ENCODE measurements at places on chromosomes 3 and 15. TPM values are rescaled to one million over a fixed set of nuclear protein-coding genes. Genes with fewer than 3 reads are reported as not detected.

Gene TAGLN3
- total RNA-seq = not detected

Gene CCR1
- 0.28 TPM for total RNA-seq

Gene CPEB1
- not detected for total RNA-seq

DNA sequence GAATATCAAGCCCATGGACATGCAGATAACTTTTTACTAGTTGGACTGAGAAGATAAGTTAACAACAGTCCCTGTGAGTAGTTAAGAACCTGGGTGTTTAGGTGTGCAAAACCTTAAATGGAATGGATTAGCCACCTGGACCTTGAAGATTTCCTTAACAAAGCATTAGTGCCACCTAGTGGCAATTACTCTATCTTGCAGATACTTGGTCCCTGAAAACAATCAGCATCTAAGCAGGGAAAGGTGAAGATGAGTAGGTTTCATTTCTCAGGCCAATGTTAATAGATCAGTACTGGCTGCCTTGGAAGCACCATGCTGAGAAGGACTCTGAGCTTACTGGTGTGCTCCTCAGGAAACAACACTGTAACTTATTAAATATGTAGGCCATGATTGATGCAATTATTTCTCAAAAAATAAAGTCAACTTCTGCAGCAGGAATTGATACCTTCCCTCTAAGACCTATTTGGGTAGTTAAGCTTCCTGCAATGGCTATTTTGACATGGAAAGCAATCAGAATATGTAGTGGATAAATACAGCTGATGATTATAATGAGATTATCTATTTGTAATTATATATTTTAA lies 329.4 kb downstream of the TBC1D5 start:
- peak; percentile 8 for DNase-seq
- H3K27ac ChIP-seq = no peak overlapping the region
- no peak overlapping the region for H3K4me3 ChIP-seq
- no peaks in the 10 kb centered on the region for H3K4me1 ChIP-seq
- no peaks in the 10 kb centered on the region for H3K27me3 ChIP-seq

GRCh38 chr3:127193341-127193740 lies 410 bp downstream of the PRR23E start:
- H3K27ac ChIP-seq = no peak overlapping the region
- no peaks in the 10 kb centered on the region for H3K27me3 ChIP-seq
- no peaks in the 10 kb centered on the region for H3K4me1 ChIP-seq
- no peaks in the 10 kb centered on the region for H3K36me3 ChIP-seq
- DNase-seq = no peak
- H3K4me3 ChIP-seq = no peak overlapping the region

GRCh38 chr3:47594792-47595191 lies 16.1 kb upstream of the CSPG5 start:
- H3K36me3 ChIP-seq = no peaks in the 10 kb centered on the region
- H3K4me1 ChIP-seq = no peaks in the 10 kb centered on the region
- no peak overlapping the region for H3K4me3 ChIP-seq
- DNase-seq = no peak
- H3K27ac ChIP-seq = no peak overlapping the region
